SIG-M5 (cell line): ENCODE measurements at places on chromosomes 7 and 10.

GRCh38 chr7:82443036-82443546 is 486 bp downstream of the CACNA2D1 start:
- no peak for DNase-seq

DNA sequence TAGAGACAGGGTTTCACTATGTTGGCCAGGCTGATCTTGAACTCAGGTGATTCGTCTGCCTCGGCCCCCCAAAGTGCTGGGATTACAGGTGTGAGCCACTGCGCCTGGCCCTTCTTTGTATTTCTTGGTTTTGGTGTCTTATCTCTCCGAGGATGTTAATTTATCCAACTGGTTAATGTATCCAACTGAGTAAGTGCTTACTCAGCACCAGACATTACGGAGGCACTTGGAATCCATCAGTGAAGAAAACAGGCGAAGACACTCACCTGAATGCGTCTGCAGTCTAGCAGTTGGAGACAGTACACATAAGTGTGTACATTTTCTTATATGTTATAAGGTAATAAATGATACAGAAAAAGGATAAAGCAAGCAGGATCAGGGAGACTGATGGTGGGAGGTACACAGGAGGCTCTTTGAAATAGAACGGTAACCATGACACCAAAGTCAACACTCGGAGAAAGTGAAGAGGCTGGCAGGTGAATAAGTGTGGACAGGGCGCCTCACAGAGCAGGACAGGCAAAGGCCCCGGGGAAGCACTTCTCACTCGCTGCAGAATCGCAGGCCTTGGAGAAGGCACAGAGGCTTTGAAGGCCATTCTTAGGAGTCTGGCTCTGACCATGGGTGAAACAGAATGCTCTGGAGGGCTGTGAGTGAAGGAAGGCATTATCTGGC is 73.1 kb downstream of the LANCL2 start:
- DNase-seq = no peak

DNA sequence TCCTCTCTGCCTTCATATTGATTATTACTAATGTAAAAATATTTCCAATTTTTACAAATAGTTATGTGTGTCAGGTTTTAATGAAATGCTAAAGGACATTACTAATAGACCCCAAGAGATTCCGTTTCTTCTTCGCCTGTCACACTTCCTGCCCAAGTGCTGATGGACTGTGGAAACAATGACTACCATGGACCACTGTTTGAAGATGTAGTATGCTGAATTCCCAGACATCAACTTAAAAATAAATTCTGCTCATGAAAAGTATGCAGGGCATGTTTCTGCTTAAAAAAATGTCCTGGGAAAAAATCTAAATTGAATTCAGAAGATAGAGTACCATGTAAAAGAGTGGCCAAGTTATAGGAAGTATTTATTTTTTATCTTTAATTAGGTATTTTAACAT is 52.1 kb downstream of the ST7 start:
- DNase-seq = no peak

DNA sequence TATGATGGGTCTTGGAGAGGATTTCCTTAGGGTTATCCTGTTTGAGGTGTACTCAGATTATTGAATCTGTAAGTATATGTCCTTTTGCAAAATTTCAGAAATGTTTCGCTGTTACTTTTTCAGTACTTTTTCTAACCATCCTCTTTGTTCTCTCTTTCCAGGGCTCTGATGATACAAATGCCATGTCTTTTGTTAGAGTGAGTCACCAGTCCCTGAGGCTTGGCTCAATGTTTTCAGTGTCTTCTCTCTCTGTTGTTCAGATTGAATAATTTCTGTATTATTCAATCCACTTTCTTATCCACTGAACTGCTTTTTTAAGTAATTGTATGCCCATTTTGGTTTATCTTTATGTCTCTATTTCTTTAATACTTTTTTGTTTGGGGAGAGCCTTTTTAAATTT is 449.4 kb downstream of the TNS3 start:
- DNase-seq = no peak

DNA sequence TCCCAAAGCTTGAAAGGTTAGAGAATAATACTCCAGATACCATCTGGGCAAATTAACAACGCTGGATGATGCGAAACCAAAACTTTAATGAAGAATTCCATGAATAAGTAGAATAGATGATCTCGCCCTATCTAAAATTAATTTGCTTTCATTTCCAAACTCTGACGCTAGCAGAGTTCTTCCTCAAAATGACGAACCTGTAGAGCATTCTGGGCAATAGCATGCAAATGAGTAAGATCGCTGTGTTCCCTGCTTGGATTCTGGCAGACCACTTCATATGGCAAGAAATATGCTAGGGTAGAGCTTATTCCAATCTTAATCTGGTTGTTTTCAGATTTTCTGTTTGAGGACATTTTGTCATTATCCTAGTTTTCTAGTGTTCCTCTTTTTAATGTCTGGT is 36.1 kb upstream of the SMNDC1 start:
- DNase-seq = no peak

- no peak for DNase-seq
Measured at GRCh38 chr10:480928-481552, 208.4 kb downstream of the DIP2C start.

GRCh38 chr10:87600581-87600980 is 59.1 kb upstream of the PAPSS2 start:
- DNase-seq = no peak

GRCh38 chr7:158353606-158354570 is 233.7 kb downstream of the PTPRN2 start:
- DNase-seq = no peak

- DNase-seq = no peak
Measured at GRCh38 chr7:127884066-127884559, 147.1 kb downstream of the LRRC4 start.

- DNase-seq = no peak
Measured at GRCh38 chr10:48655411-48656240, 29.0 kb upstream of the WDFY4 start.

DNA sequence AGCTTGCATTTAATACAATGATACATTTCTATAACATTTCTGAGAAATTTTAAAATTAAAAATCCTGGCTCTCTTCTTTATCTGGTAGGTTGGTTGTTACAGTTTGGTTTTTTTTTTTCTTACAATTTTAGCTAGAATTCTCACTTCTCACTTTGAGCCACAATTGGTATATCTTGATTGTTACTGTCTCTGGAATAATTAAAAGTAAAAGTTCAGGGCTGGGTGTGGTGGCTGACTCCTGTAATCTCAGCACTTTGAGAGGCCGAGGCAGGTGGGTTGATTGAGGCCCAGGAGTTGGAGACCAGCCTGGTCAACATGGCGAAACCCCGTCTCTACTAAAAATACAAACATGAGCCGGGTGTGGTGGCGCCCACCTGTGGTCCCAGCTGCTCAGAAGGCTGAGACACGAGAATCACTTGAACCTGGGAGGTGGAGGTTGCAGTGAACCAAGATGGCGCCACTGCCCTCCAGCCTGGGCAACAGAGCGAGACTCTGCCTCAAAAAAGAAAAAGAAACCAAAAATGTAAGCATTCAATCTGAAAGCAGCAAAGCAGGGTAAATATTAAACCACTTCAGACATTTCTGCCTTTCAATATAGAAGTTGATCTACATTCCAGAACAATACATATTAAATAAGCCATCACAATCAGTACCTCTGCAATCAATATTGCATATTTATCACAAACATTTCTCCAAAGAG is 88.6 kb upstream of the PFKP start:
- DNase-seq = no peak

DNA sequence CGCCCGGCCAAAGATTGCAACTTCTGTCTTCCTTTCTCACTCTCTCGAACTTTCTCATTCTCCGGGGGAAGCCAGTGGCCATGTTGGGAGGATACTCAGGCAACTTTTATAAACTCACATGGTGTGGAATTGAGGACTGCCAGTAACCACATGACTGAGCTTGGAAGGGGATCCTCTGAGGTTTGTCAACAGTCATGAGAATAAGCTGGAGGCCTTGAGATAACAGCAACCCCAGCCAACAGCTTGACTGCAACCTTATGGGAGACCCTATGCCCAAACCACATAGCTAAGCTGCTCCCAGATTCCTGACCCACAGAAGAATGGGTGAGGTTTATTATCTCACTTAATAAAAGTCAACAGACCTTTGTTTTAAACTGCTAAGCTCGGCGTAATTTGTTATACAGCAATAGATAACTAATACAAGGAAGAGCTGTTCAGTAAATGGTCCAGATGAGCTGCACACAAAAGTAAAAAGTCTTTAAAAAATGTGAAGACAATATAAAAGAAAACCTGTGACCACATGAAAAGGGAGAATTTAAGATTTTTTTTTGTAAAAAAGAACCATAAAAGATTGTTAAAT is 9.6 kb downstream of the SYPL1 start:
- DNase-seq = no peak

- no peak for DNase-seq
Measured at GRCh38 chr10:71805776-71806703, 32.7 kb upstream of the VSIR start.

GRCh38 chr7:27213433-27214238 is 13.7 kb upstream of the HOXA13 start:
- no peak for DNase-seq

DNA sequence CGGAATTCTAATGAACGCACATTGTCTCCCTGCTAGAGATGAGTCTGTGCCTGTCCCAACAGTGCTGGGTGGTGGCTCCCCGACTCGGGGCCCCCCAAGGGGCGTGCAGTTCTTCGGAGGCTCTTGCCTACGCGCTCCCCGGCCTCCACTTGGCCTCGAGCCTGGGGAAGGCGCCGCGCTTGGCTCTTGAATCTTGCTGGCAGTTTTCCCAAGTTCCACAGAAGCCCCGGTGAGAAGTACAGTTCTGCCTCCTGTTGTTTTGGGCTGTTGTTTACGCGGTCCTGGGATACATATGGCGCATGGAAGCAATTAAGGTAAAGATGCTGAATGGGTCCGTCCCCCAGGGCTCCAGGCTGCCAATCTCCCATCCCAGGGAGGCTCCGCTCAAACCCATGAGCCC is 32.6 kb upstream of the UNCX start:
- no peak for DNase-seq

DNA sequence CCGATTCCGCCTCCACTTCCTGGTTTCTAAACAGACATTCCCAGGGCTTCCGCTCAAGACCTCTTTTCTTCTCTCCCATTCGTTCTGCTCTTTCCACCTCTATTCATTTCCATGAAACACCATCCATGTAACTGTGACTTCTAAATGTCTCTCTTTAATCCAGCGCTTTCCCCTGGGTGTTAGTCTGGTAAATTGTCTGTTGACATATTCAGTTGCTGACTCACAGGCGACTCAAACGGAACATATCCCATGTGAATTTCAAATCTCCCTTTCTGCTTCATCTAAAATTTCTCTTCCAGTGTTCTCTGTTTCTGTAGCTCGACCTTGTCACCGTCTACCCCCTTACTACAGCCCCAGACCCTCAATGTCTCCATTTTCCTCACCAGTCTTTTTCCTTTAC is 119.1 kb downstream of the PFKFB3 start:
- DNase-seq = no peak

DNA sequence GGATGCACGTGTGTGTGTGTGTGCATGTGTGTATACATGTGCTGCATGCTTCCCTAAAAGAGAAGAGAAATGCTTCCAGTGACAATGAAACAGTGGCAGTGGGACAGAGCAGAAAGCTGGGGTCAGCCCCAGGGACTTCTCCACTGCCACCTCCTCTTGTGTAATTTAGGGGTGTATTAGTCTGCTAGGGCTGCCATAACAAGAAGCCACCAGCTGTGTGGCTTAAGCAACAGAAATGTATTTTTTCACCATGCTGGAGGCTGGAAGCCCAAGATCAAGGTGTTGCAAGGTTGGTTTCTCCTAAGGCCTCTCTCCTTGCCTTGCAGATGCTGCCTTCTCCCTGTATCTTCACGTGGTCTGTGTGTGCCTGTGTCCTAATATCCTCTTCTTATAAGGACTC is 190.5 kb downstream of the CXCL12 start:
- DNase-seq = no peak

GRCh38 chr7:105640956-105641810 is 59.9 kb upstream of the EFCAB10 start:
- DNase-seq = no peak

DNA sequence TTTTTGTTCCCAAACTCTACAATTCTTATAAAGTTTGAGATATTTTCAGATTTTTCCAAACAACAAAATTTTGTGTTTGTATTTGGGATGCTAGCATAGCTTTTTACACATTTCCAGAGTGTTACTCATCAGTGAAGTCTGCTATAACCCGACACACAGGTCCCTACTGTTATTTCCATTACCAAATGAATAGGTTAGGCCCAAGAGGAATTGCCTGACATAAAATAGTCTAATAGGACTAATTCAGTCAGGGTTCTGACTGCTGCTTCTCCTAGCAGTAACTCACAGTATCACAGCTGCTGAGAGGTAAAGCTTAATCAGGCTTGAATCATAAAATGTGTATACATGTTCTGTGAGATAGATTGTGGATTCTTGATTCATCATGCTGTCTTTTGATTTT is 49.1 kb upstream of the STRIP2 start:
- DNase-seq = no peak

GRCh38 chr10:24882047-24882698 is 70.2 kb downstream of the PRTFDC1 start:
- DNase-seq = no peak

- no peak for DNase-seq
Measured at GRCh38 chr7:37027557-37028341, 303.5 kb upstream of the AOAH start.

DNA sequence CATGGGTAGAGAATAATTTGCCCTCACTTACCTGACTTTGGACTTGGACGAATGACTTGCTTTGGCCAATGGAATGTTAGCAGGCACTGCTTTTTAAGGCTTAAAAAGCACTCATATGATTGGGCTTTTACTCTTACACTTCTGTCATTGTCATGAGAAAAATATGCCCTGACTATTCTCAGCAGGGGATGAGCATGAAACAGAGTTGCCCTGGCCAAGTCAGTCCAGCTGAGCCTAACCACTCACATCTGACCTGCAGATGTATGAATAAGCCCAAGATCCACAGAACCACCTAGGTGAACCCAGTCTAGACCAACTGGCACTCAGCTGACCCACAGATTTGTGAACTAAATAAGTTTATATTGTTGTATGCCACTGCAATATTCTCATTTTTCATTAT is 573.5 kb downstream of the TNS3 start:
- DNase-seq = no peak

GRCh38 chr7:143892527-143893300 is 9.3 kb downstream of the TCAF1 start:
- no peak for DNase-seq

- DNase-seq = no peak
Measured at GRCh38 chr7:102248456-102249395, 37.9 kb upstream of the SH2B2 start.

- DNase-seq = no peak
Measured at GRCh38 chr7:149355390-149356048, 93.5 kb downstream of the ZNF783 start.

GRCh38 chr7:64599359-64599758 is 36.5 kb upstream of the ZNF680 start:
- no peak for DNase-seq

DNA sequence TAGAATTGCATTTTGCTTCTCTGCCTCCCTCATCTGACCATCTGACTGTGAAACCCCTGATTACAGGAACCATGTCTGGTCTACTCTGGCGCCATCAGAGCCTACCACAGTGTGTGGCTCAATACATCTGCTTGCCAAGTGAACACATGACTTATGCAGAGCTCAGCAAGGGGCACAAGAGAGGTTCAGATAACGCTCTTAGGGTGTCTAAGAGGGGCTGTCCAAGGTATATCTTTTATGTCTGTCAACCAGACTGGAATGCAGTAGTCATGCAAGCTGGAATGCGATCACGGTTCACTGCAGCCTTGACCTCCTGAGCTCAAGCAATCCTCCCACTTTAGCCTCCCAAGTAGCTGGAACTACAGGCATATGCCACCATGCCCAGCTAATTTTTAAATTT is 10.3 kb upstream of the RRP12 start:
- DNase-seq = no peak

- DNase-seq = no peak
Measured at GRCh38 chr10:76031769-76032699, 600.6 kb downstream of the LRMDA start.
